SK-MEL-5 (cell line): ENCODE measurements at places on chromosomes 2 and 18. TPM values are rescaled to one million over a fixed set of nuclear protein-coding genes. Genes with fewer than 3 reads are reported as not detected.
A peak's percentile ranks its signal among the peaks of the same experiment; 100 is the strongest.

- DNase-seq = peak; percentile 74
Measured at GRCh38 chr2:118202707-118203303, 114.5 kb downstream of the INSIG2 start.

DNA sequence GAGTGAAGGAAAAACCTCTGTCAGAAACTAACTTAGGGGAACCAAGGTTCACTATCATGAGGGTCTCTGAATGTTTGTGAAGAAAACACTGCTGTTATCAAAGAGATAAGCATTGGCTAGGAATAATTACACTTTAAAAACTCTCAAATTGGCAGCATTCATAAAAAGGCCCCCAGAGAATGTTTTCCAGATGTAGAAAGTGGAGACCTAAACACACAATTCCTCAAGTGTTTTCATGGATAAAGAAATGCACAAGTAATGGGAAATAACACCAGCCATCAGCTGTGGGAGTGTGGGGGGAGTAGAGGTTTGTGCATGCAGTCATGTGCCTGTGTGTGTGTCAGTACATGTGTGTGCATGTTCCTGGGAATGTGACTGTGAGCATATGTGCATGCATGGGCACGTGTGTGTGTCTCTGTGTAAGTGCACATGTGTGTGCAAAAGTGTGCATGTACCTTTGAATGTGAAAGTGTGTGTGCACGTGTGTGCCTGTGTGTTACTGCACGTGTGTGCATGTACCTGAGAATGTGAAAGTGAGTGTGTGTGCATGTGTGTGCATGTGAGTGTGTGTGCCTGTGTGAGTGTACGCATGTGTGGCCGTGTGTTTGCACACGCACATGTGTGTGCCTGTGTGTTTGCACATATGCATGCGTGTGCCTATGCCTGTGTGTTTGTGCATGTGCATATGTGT, 854.3 kb upstream of the SALL3 start:
- DNase-seq = no peak

DNA sequence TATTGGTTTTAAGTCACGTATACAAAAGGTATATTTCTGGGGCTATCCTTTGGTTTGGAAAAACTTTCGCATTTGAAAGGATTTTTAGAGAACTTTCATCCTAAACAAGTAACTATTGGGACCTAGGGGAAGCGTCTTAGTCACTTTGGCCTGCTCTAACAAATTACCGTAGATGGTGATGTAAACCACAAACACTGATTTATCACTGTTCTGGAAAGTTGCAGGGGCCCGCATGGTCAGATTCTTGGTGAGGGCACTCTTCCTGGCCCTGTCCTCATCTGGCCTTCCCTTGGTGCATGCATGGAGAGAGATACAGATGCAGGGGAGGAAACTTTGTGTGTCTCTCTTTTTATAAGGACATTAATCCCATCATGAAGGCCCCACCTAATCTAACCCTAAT, 49.1 kb upstream of the ANKRD62 start:
- no peak for DNase-seq

DNA sequence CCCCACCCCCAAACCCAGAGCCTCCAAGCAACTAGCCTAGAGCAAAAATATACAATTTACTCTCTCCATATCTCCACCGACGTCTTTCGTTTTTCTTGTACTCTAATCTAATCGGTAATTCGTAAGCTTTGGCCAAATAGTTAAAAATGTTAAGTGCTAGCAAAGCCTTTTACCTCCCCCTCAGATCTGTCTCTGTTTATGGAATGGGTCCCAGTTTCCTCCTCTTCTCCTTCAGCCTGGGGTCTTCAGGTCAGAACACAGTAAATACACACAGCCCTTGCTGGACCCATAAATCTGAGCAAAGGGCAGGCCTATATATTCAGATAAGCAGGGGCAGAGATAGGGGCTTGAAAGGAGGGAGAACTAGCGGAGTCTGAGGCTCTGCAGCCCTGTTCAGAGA, 267.4 kb downstream of the MEIS1 start:
- no peak for DNase-seq

GRCh38 chr2:169072163-169072925, 3.0 kb downstream of the DHRS9 start:
- DNase-seq = no peak

- peak; percentile 55 for DNase-seq
Measured at GRCh38 chr2:56077359-56077915, 106.4 kb upstream of the CCDC85A start.

GRCh38 chr2:134124047-134124753, 129.7 kb upstream of the MGAT5 start:
- no peak for DNase-seq

DNA sequence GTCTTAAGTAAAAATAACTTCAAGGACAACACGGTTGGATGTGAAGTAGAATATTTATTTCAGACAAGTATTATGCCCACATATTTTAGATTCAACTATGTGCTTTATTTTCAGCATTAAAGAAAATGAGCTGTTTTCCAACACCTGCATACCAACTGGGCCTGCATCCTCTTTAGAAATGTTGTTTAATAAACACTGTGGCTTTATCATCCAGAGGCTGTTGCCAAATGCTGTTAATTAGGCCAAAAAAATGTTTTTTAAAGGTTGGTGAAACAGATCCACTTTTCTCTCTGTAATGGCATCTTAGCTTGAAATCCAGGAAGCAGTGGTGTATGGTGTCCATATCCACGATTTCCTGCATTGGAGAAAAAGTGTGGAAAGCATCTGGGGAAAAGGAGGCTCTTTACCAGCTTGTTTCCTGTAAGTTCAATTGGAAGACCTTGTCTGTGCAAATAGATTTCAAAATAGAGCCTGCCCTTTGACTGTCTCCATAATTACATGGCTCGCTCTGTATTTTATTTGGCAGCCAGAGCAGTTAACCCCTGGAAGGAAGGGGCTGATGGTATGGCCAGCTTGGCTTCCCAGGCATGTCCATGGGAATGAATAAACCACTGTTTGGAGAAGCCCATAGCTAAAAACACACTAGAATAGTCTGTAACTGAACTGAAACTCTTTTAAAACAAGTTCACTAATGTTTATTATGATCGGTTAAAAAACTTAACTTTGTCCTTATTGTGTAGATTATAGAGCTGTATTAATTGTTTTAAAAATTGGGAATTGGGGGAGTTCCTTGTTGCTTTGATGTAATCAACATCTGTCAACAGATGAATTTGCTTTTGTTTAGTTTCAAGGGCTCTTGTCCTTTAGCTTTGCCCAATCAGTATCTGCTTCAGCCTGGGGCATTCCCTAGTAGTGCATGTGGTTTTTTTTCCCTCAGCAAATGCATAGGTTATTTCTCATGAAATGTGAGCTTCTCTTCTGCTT, 33.0 kb upstream of the DLX1 start:
- peak; percentile 94 for DNase-seq

DNA sequence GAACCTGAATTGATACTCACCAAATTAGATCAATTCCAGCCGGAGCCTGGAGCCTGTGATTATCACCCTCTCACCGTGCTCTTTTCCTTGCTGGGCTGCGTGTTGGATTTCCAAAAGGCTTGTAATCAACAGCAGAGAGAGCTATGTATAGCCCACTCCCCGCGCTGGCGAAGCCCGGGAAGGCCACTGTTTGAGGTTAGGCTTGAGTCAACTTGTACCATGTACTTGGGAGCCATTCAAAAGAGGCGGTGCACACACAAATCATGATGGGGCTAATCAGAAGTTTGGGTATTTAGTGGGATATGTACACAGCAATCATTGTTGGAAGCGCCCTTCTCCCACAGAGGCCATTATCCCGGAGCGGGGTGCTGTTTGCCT, 151.6 kb downstream of the GLI2 start:
- DNase-seq = no peak

- no peak for DNase-seq
Measured at GRCh38 chr2:38765551-38765950, 12.5 kb upstream of the GEMIN6 start.

DLGAP1 gene
- total RNA-seq = 27.5 and 28.5 TPM in 2 replicates

FAM237A gene
- total RNA-seq = not detected in 2 replicates

EFEMP1 gene
- total RNA-seq = 0.08 TPM in 1 of 2 replicates, not detected in the other

RHOB gene
- total RNA-seq = 74.0 and 79.5 TPM in 2 replicates

SGPP2 gene
- not detected in 2 replicates for total RNA-seq

ALPG gene
- total RNA-seq = not detected in 2 replicates

NPHP1 gene
- 2.6 TPM in 2 replicates for total RNA-seq
